ENCODE measurements at places on chromosomes 7 and 10. TPM values are rescaled to one million over a fixed set of nuclear protein-coding genes. Genes with fewer than 3 reads are reported as not detected.

PLAU gene
- total RNA-seq: 53.0 TPM

CFAP58 gene
- 1.1 TPM for total RNA-seq

IKZF1 gene
- not detected for total RNA-seq

LLCFC1 gene
- total RNA-seq: not detected

TMEM176B gene
- not detected for total RNA-seq

PDGFA gene
- total RNA-seq: 45.4 TPM

PPP1R3C gene
- 59.6 TPM for total RNA-seq
